ENCODE measurements at places on chromosomes 11 and 22. TPM values are rescaled to one million over a fixed set of nuclear protein-coding genes. Genes with fewer than 3 reads are reported as not detected.

GRCh38 chr11:75073459-75074190 is 23.1 kb downstream of the OR2AT4 start:
- no peak for DNase-seq

DNA sequence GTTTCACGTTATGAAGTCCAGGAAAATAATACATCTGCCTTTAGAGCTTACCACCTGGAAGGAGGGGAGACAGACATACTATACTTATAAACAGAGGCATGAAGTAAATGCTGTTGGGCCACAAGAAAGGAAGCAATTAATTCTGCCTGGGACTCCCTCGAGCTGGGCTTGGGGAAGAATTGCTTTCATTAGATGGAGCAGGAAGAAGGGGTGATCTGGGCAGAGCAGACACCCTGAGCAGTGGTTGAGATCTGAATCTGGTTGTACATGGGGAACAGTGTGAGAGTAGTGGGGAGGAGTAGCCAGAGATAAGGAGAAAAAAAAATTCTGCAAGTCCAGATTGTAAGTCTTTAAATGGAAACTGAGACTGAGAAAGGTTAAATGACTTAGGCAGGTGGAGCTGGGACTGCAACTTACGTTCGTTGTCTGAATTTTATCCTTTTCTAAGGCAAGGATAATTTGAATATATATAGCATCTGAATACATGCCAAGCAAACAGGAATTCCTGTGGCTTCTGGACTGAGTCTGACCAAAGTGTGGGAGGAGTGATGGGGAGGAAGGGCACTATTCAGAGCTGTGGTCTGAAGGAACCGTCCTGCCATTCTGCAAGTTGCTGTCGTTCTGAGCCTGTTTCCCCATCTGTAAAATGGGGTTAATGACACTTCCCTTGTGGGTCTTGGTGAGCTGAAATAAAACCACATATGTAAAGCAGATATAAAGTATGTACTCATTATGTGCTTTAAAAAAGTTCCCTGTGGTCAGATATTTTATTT is 7.9 kb downstream of the NCAM1 start:
- no peak for DNase-seq

- DNase-seq: no peak
These were observed 19.2 kb downstream of the P2RX3 start for GRCh38 chr11:57357310-57357709.

DNA sequence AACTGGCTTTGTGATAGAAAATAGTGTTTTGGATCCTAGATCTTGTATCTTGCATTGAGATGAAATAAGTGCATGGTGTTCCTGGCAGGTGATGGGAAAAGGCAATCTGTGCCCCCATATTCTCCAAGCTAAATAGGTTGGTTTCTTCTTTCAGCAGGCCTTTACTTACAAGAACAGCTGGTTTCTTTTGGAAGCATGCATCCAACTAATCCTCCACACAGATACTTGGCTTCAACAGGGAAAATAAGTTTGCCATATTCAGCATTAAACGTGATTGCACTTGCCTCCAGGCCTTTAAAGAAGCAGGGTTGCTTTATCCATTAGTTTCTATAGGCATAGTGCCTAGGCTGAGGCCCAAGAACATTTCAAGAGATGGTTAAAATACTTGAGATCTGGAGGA is 59.9 kb downstream of the APIP start:
- no peak for DNase-seq

GRCh38 chr11:64331569-64332371 is 8.2 kb upstream of the CCDC88B start:
- peak; percentile 77 for DNase-seq

Gene TLCD5
- total RNA-seq: 9.3 TPM

Gene TSGA10IP
- total RNA-seq: not detected

- no peak for DNase-seq
These were observed 1505.2 kb downstream of the TBC1D22A start for GRCh38 chr22:48267681-48268080.

Gene EMID1
- 6.0 TPM for total RNA-seq

GRCh38 chr22:21837248-21837979 is 30.0 kb downstream of the MAPK1 start:
- DNase-seq: peak; percentile 69

Gene THAP7
- 29.7 TPM for total RNA-seq

GRCh38 chr22:44486538-44486937 is 11.5 kb downstream of the RTL6 start:
- DNase-seq: no peak

Gene TTC36
- total RNA-seq: 0.62 TPM

Gene MMP8
- not detected for total RNA-seq

DNA sequence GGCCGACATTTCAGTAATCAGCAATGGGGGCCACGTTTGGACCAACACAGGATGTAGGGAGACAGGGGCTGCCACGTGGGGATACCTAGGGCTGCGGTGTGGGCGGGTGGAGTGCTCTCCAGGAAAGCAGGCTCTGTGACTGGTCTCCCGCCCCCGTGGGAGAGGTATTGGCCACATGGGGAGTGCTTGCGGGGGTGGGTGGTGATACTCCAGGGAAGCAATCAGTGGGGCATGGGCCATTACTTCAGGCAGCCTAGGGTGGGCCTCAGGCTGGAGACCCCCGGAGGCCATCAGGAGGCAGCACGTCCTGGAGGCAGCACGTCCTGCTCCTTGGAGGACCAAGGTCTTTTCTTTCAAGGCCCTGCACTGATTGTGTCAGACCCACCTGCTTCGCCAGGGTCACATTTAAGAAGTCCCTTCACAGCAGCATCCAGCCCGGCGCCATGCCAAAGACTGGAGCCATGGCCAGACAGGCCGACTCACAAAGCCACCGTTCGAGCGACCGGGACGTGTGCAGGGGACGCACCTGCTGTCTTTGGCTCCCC is 3.0 kb upstream of the MUC2 start:
- DNase-seq: no peak

DNA sequence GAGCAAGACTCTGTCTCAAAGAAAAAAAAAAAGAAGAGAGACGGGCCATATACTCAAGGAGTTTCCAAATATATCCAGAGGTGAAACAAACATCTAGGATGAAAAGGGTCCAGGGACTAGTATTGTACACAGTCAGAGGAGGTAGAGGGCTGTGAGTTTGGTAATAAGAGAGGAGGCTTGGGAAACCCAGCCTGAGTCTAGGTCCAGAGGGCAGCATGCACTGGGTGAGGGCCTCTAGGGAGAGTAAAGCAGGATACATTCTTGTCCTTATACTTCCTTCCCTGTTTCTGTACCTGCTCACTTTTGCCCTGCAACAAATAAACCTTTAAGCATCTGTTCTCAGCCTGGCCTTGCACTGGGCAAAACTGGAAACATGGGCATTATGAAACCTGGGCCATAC is 31.5 kb downstream of the STIM1 start:
- no peak for DNase-seq

DNA sequence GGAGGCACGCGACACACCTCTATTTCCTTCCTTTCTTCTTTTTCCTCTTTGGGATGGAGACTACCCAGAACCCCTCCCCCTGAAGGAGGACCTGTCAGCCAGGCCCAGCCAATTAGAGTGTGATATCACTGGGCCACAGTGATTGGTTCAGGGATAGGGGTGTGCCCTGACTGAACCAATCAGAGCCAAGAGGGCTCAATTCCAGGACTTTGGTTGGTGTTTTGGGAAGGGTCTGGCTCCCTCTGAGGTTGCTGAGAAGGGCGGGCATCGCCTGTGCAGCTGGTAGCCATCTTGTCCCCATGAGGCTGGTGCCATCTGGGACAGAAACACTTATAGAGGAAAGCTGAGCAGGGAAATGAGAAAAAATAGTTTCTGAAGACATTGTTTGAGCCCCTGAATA is 71.4 kb downstream of the CHST1 start:
- DNase-seq: no peak

DNA sequence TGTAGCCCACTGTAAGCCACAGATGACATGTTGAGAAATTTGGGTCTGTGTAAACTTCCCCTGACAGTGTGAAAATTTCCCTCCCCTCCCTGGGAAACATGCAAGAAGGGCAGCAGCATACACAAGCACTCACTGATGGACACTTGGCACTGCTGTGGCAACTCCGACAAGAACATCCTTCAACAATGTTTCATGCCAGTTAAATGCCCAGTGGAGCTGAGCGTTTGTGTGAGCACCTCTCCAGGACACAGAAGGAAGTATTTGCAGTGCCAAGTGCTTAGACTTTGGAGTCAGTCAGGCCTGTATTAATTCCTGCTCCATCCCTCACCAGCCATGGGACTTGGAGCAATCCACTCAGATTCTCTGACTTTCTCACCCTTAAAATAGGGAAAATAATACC is 17.7 kb downstream of the C11orf87 start:
- no peak for DNase-seq

Measured in kidney epithelial cell (primary cell).